ENCODE measurements at places on chromosomes 1 and 21. TPM values are rescaled to one million over a fixed set of nuclear protein-coding genes. Genes with fewer than 3 reads are reported as not detected.

FNDC10 gene
- total RNA-seq: 24.9 TPM

- no peak for DNase-seq
These were observed 221.1 kb downstream of the KIF26B start for GRCh38 chr1:245375789-245376460.

- no peak for DNase-seq
These were observed 20.7 kb upstream of the LGALS8 start for GRCh38 chr1:236502972-236503639.

DNA sequence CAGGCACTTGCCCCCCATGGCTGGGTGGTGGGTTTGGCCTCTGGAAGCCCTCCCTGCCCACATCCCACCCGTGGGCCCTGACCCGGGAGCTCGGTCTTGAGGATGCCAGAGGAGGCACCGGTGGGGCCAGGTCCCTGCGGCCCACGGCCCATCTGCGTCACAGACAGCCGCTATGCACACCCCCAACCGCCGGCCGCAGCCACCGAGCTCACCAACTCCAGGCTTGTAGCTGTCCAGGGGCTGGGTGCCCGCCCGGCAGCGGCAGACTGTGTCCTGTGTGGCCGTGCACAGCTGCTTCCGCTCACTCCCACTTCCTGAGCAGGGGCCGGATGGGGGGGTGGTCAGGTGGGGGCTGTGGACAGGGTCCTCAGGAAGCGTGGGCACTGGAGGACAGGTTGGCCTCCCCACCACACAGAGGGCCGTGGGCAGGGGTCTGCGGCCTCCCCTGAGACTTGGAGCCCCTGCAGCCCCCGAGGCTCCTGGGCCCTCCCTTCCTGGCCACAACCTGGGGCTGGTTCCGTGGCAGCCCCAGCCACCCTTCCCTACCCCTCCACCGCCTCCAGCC lies 1.1 kb downstream of the TNFRSF4 start:
- DNase-seq: no peak

DNA sequence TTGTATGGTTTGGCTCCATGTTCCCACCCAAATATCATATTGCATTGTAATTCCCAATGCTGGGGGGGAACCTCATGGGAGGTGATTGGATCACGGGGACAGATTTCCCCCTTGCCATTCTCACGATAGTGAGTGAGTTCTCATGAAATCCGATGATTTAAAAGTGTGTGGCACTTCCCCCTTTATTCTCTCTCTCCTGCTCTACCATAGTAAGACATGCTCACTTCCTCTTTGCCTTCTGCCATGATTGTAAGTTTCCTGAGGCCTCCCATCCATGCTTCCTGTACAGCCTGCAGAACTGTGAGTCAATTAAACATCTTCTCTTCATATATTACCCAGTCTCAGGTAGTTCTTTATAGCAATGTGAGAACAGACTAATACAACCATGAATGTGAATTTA lies 211.6 kb upstream of the NR5A2 start:
- DNase-seq: no peak

WDTC1 gene
- total RNA-seq: 59.6 TPM

- DNase-seq: peak; percentile 85
These were observed 55.8 kb downstream of the YARS1 start for GRCh38 chr1:32761253-32761877.

- no peak for DNase-seq
These were observed at the start of gene IL22RA1 for GRCh38 chr1:24142546-24143534. IL22RA1 (minus strand) TSS chr1:24143140; CDS start chr1:24143082, 58 bp downstream.

GRCh38 chr1:95742591-95743089 lies 508.6 kb downstream of the RWDD3 start:
- DNase-seq: no peak
